Foreskin keratinocyte (primary cell): ENCODE measurements at places on chromosomes 5 and 9. TPM values are rescaled to one million over a fixed set of nuclear protein-coding genes. Genes with fewer than 3 reads are reported as not detected.
A peak's percentile ranks its signal among the peaks of the same experiment; 100 is the strongest.

The RETREG1 gene
- total RNA-seq: 1.3 and 2.1 TPM in 2 replicates

The TAL2 gene
- total RNA-seq: not detected in 2 replicates

The SLC9A3 gene
- total RNA-seq: 0.65 and 0.85 TPM in 2 replicates

The PCDHB13 gene
- 0.07 TPM in 1 of 2 replicates, not detected in the other for total RNA-seq

The PDCD1LG2 gene
- 21.9 and 22.9 TPM in 2 replicates for total RNA-seq

The SPATA31E1 gene
- total RNA-seq: not detected in 2 replicates

The FGF10 gene
- not detected in 2 replicates for total RNA-seq

GRCh38 chr9:87607859-87608258 is 110.2 kb downstream of the DAPK1 start:
- DNase-seq: no peak

DNA sequence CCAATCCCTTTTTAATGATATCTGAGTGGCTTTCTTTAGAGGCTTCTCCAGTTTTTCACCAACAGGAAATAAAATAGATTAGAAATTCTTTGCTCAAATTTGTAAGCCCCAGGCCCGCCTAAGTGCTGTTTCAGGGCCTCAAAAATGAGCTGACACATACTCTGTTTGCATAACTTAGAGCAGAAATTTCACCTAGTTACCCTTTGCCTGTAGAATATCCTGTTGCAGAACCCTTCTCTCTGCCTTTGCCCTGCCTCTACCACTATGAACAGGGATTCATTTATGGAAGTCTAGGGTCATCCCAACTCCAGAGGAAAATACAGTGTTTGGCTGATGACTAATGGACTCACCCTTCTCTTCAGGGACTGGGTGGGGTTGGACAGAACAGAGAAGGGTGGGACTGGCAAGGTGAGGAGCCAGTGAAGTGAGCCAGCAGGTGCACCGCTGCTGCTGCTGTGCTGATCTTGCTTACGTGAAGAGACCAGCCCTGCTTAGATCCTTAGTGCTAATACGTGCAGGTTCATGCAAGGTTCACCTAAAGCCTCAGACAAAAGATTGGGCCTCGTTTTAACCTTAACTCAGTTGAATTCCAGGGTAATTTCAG is 22.8 kb downstream of the OSTF1 start:
- peak; percentile 46 for DNase-seq

GRCh38 chr9:91814753-91815152 is 135.3 kb downstream of the ROR2 start:
- no peak for DNase-seq

DNA sequence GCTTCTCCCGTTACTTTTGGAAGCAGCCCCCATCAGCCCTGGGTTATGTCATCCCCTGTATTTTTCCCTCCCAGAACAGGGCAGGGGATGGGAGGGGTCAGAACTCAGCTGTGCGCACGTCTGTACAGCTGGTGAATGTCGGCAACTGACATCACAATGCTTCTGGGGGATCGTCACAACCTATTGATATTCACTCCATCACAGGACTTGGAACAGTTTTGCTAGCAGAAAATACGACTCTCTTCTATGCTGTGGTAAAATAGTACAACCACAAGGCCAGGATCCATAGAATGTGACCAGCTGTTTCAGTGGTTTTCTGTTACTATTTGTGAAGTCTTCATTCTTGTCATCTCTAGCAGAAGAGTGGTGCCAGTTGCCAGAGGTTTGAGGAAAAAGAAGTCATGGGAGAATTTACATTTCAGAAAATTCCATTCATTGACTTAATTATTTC is 77.1 kb upstream of the KLF4 start:
- no peak for DNase-seq

- no peak for DNase-seq
Measured at GRCh38 chr9:86351880-86352279, 2.3 kb downstream of the TUT7 start.

GRCh38 chr5:127028822-127029457 is 1.4 kb downstream of the MARCHF3 start:
- no peak for DNase-seq

DNA sequence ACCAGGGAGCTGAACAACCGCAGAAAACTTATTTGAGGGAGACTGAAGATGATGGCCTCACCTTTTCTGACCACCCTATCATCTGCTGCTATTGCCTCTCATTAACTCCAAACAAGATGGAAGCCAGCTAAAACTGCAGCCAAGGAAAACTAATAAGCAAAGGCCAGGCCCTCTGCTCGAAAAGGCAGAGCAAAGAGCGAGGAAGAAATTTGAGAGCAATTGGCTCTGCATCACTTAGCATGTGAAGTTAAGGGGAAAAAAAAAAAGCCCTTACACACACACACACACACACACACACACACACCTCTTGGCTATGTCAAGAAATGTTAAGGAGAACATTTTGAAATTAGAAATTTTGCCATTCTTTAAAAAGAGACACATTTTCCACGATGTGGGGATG is 228.1 kb upstream of the CYLC2 start:
- DNase-seq: no peak

GRCh38 chr9:35526087-35526801 is 36.3 kb downstream of the RUSC2 start:
- DNase-seq: no peak

- DNase-seq: no peak
Measured at GRCh38 chr5:154370813-154371212, 75.0 kb upstream of the SAP30L start.

DNA sequence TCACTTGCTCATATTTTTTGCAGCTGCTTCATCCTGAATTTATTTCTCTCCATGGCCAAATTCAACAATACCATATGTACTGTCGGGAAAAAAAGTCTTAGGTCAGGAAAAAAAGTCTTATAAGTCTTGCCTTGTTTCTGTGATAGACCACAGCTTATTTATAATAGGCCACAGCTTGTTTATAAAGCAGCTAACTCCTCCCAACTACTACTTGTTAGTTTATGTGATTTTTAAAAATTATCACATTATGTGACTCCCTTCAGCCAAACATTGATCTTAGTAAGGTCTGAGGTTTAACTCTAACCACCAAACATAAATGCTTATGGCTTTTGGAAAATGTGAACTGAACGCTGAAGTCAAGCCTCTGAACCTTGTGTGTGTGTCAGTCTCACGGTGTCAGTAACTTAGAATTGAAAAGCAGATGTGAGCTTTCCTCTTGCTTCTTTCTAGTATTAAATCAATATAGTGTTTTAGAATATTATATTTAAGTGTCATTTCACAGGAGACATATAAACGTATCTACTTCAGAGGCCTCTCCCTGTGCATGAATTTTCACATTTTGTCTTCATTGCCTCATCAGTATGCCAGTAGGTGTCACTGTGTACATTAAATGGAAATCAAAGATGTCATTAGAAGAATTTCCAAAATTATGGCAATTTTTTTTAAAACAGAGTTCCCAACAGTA is 51.3 kb downstream of the SNX24 start:
- no peak for DNase-seq

DNA sequence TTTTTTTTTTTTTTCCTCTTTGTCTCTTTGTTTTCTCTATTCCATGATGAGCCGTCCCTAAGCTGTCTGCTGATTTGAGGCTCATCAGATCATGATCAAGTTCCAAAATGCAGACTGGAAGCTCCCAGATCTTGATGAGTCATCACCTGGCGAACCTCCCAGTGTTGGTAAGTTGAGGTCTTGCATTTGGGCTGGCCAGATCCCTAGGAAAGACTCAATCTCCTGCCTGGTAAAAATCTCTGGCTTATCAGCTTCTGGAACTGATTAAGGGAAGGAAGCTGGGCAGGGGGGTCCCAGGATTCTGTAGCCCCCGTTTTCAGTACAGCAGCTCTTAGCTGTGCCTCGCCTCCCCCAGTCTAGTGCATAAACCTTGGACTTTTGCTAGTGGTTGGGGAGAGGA is 69.0 kb downstream of the TSPAN17 start:
- DNase-seq: peak; percentile 65

DNA sequence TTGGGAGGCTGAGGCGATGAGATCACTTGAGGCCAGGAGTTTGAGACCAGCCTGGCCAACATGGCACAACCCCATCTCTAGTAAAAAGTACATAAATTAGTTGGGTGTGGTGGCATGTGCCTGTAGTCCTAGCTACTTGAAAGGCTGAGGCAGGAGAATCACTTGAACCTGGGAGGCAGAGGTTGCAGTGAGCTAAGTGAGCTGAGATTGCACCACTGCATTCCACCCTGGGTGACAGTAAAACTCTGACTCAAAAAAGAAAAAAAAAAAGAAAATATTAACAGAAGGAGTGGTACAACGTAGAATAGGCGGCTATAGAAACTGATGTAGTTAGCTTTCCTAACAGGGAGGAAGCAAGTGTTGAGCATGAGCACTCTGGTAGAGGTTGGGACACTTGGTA is 59.9 kb downstream of the PBX3 start:
- peak; percentile 18 for DNase-seq

DNA sequence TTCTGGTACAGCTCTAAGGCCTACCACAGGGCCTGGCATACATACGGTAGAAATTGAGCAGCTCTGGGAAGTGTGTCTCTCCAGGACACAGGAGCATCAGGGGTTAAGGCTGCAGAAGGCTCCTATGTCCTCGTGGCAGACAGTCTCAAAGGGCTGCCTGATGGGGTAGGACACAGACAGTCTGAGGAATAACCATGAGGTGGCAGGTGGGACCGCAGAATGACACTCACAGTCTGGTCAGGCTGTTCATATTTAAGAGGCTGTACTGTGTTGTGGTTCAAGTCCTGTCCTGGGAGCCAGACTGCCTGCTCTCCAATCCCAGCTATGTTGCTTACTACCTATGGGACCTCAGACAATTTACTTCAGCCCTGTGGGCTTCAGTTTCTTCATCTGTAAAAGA is 217.1 kb downstream of the TRIM32 start:
- no peak for DNase-seq

DNA sequence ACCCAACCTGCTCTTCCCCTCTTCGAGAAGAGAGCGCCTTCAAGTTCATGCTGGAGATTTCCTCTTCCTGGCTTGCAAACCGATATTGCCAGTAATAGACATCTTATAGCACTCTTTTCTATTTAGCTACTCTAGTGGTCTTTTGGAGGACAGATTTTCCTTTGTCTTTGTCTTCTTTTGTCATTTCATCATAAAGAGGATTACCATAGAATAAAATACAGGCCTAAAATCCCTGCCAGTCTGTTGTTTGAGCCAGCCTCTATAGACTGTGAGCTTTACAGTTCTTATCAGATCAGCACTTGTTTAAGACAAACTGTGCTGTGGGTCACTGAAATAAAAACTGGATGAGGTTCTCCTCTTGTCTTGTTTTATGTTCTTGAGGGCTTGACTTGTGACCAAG is 802.8 kb downstream of the NR2F1-AS1 start:
- no peak for DNase-seq

DNA sequence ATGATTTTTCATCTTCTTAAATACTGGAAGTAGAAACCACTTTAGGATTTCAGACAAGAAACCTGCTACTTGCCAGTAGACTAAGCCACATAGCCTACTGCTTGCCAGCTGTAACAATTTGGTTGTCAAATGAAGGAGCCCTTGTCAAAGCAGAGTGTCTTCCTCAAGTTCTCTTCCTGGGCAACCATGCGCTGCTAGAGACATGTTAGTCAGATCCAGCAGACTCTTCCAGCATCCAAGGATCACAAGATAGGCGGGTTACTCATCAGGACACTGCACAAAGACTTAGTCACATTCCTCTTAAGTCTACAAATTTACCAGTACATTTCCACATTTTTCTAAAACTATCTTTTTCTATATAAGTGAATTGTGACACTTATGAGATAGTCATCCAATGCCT is 24.4 kb downstream of the SKIC3 start:
- peak; percentile 79 for DNase-seq

GRCh38 chr5:87007737-87008136 is 259.9 kb upstream of the RASA1 start:
- no peak for DNase-seq

- no peak for DNase-seq
Measured at GRCh38 chr9:131873891-131874440, 134.1 kb upstream of the RAPGEF1 start.

GRCh38 chr5:56323505-56323904 is 90.4 kb upstream of the ANKRD55 start:
- peak; percentile 50 for DNase-seq

DNA sequence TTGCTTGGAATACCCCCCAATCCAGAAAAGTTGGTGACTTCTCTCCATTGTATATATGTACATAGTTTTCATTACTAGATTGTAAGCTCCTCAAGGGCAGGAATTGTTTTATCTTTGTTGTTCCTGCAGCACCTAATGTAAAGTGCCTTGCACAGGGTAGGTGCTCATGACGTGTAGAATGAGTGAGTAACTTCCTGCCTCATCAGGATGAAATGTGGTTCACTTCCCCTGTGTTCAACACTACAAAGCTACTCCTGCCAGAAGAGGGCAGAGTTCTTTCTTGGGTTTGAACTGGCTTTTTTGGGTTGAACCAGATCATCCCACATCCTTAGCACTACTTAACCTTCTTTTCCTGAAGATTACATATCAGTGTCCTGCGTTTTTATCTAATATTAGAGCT is 23.9 kb downstream of the GTF3C4 start:
- peak; percentile 52 for DNase-seq

DNA sequence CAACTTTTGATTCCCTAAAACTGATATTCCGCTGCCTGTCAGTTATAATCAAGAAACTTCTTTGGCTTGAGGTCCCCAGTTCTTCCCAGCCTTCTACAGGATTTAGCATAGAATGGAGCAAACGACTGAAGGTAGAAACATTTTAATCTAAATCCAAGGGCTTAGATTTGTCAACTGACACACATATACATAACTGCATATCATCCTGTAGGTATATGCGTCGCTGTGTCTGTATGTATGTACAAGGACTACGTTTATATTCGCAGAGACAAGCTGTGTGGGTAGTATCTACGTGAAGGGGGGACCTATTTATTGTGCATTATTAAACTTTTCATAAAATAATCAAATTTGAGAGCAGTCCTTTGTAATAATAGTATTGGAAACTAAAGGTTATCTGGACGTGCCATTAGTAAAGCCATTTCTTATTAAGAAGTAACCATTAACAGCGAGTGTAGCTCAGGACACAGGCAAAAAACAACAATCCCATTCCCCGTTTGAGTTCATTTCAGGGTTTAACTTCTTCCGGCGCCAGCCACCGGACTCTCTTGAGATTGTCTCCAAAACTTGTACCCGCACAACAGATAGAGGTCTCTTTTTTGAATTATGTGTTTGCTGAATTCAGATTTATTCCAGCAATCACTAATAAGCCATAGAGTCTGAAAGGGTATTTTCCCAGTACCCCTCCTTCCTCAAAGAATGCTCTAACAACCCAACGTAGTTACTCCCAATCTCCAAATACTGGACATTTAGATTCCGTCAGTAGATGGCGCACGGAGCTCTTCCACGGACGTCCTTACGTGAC is 2.1 kb upstream of the MLLT3 start:
- DNase-seq: peak; percentile 67
